ENCODE measurements at places on chromosomes 6 and 20. TPM values are rescaled to one million over a fixed set of nuclear protein-coding genes. Genes with fewer than 3 reads are reported as not detected.

The AP5S1 gene
- total RNA-seq, result 17.3 TPM

The XKR7 gene
- total RNA-seq, result not detected

The PSORS1C1 gene
- total RNA-seq, result not detected

The TUBB gene
- total RNA-seq, result 905 TPM

The DLL1 gene
- total RNA-seq, result not detected

The PTK6 gene
- total RNA-seq, result 1.2 TPM

The HEY2 gene
- not detected for total RNA-seq

The CYP39A1 gene
- not detected for total RNA-seq

The FAM83B gene
- total RNA-seq, result not detected

The CST5 gene
- not detected for total RNA-seq

The IPCEF1 gene
- total RNA-seq, result 6.7 TPM

The LTA gene
- 212 TPM for total RNA-seq

The SLC17A1 gene
- total RNA-seq, result 0.15 TPM

The TOX2 gene
- total RNA-seq, result 17.2 TPM

The VSX1 gene
- total RNA-seq, result not detected

The MDFI gene
- total RNA-seq, result not detected

The SCRT2 gene
- total RNA-seq, result not detected

The RIPK1 gene
- total RNA-seq, result 35.8 TPM

The BMP7 gene
- 0.80 TPM for total RNA-seq

The ABHD12 gene
- 32.9 TPM for total RNA-seq

The BACH2 gene
- total RNA-seq, result 25.5 TPM

The PAK5 gene
- total RNA-seq, result not detected

The POU5F1 gene
- not detected for total RNA-seq

The NMBR gene
- total RNA-seq, result not detected

The EEF1E1 gene
- 43.5 TPM for total RNA-seq

The SULF2 gene
- total RNA-seq, result 0.71 TPM

The SLC44A4 gene
- total RNA-seq, result 0.34 TPM

The E2F1 gene
- total RNA-seq, result 72.3 TPM

The NOTCH4 gene
- total RNA-seq, result 0.37 TPM

The ZNF512B gene
- 29.0 TPM for total RNA-seq

The C20orf202 gene
- not detected for total RNA-seq

The DCBLD1 gene
- 3.8 TPM for total RNA-seq

The ZNF831 gene
- 6.4 TPM for total RNA-seq

The MROH8 gene
- total RNA-seq, result 0.98 TPM

The PRICKLE4 gene
- not detected for total RNA-seq

The LCA5 gene
- 0.10 TPM for total RNA-seq

The TFAP2D gene
- not detected for total RNA-seq

The KIF16B gene
- total RNA-seq, result 9.6 TPM

The WFDC5 gene
- total RNA-seq, result not detected

The IER3 gene
- 76.8 TPM for total RNA-seq

The ZC2HC1B gene
- not detected for total RNA-seq

The C20orf96 gene
- total RNA-seq, result 5.1 TPM

The C6orf141 gene
- not detected for total RNA-seq

The DEFB123 gene
- not detected for total RNA-seq

The SOX4 gene
- 1.2 TPM for total RNA-seq

The RSPO3 gene
- total RNA-seq, result not detected

The B3GAT2 gene
- total RNA-seq, result not detected

The GHRH gene
- not detected for total RNA-seq

The GFRAL gene
- total RNA-seq, result not detected

The ADGRF5 gene
- not detected for total RNA-seq

The ASIP gene
- not detected for total RNA-seq

The TTK gene
- 23.6 TPM for total RNA-seq
